ENCODE measurements at places on chromosomes 2 and 18.

GRCh38 chr18:45930963-45931362 is 36.2 kb downstream of the EPG5 start:
- no peak for DNase-seq

- no peak for DNase-seq
Observed at GRCh38 chr2:42935692-42936671, 143.6 kb upstream of the HAAO start.

DNA sequence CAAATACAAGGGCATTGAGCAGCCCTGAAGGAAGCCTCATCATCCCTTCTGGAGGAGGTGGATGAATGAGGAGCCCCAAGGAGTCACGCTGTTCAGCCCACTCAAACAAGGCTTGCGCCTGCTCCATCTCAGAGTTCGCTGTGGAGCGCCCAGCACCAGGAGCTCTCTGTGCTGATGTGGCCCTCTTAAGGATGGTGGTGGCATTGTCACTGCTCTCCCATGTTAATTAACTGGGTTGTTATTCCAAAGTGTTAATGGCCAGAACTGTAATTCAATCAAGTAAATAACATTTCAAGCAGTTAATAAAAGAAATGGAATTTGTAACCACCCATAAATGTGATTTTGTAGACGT is 726.0 kb upstream of the RAB6C start:
- no peak for DNase-seq

GRCh38 chr2:164565359-164565758 is 55.9 kb downstream of the GRB14 start:
- no peak for DNase-seq

DNA sequence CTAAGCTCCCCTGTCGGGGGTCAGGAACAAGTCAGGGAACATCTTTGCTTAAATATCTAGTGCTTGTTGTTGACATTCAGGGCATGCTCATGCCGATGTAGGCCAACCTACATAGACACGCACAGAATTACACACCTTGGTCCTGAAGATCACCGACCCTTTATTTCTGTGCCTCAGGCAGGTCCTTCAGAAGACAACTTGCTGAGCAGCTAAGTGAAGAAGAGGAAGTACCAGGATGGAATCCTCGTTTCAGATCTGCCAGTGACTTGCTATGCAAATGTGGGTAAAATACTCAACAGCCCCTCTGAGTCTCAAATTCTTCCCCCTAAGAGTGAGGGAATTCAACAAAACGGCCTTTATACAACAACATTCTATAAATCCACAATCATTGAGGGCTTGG is 494.7 kb downstream of the BCL11A start:
- DNase-seq = peak; percentile 64

DNA sequence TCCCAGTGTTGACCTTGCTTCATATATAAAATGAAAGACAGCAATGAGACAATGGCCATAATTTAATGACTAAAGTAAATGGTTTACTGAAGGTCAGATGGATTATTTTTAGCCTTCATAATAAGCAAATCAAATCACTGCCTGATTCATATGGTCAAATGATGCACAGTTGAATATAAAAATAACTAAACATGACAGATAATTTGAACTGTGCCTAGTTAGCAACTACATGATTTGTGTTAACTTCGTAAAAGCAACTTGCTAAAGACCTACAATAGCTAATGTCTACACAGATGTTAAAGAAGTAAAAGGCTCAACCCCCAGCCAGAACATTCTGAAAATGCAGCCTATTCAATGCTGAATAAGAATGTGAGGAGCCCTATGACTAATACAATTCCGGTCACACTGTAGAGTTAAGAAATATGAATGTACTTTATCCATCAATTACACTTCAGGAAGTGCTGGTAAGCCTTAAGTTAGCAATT is 590.8 kb upstream of the CDH2 start:
- no peak for DNase-seq

DNA sequence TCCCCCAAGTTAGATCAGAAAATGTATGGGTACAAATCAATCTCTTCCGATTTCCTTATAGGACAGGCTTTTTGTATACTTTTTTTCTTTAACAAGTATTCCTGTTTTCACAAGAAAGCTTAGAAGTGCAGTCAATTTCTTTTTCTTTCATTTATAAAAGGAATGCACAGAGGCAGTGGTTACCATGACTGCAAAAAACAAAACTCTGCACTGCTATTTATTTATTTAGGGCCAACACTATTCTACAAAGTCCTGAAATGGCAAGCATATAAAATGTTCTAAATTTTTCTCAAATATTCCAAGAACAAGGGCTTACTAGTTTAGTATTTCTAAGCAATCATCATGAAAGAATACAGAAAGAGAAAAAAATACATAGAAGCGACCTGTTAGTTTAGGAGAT is 22.2 kb downstream of the ATAD2B start:
- no peak for DNase-seq

DNA sequence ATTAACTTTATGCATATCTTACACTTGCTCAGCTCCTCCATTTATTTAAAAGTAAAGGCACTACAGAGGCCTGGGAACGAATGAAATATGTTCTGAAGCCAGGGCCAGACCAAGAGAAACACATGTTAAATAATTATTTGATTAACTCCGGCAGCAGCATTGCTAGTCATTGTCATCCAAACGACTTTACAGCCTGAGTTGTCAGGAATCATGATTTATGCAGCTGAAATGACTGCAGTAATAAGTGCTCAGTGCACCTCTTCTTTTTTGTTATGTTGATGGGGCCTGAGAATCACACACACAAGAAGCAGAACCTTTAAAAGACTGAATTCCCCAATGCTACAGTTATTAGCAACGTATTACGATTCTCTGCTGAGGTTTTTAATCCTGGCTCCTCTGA is 58.9 kb downstream of the EPHA4 start:
- no peak for DNase-seq
